Neuronal stem cell (in vitro differentiated cells): ENCODE measurements at places on chromosomes 11 and 22.
A peak's percentile ranks its signal among the peaks of the same experiment; 100 is the strongest.

DNA sequence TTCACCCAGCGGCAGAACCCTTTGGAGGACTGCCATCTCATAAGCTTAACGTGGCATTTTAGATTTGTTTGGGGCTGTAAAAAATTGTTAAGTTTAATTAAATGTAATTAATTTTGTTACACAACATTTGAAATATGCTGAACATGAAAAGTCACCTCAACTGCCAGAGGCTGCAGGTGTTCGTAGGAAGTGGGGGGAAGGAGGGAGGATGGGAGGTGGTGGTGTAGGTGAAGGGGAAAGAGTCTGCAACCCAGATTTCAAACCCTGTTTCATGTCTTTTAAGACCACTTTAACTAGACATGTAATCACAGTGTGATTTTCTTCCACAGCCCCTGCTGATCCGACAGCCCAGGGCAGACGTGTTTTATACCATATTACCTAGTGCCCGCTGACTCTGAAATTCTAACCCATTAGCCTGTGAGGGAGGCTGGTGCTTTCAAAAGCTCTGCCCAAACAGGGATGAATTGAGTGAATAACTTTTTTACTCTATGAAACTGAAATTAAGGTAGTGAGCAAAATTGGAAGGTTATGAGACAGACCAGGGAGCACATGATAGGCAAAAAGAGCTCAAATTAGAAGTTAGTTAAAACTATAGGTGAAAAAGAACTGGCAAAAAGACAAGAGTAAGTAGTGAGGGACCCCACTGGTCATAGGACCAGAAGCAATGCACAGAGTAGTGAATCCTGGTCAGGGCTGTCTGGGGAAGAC, 279.8 kb downstream of the DDX10 start:
- DNase-seq = no peak

DNA sequence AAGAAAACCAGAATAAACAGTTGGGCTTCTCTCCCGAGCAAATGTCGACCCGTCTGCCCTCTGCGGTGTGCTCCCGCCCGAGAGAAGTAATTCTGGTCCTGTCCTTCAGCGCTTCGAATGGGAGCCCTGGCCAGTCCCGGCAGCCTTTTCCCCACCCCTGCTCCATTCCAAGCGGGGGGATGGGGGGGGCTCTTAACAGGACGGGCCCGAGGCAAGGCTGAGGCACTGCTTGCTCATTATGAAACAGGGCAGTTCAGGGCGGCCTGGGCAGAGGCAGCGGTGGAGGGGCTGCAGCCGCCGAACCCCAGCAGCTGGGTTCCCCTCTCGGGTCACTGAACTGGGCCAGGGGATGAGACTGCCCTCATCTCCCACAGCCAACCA, 9.1 kb downstream of the BACE1-AS start:
- peak; percentile 51 for DNase-seq

DNA sequence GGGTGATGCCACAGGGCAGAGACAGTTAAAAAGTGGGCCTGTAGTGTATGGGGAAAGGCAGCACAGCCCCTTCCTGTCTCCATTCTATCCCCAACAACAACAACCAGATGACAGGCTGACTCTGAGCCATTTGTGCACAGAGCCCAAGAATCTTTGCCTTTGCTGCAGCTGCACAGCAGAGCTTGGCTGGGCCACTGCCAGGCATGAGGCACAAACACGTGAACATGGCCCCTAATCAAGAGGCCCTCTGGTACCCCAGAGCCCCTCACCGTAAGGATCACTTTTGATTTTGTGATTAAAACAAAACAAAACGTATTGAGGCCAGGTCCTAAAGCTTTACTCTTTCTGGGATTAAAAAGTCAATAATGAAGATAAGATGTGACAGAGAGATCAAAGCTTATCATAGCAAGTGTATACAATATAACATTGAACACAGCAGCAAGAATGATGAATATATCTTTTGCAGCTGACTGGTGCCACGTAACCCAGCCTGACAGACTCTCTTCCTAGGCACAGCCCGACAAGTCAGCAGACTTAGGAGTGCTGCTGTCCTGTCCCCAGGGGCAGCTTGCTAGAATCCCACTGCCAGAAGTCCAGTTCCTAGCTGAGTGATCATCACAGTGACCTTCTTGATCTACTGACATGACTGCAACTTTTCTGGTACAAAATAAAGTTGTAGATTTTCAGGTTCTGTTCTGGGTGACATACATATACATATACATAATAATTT, 117.8 kb downstream of the SERGEF start:
- DNase-seq = no peak

DNA sequence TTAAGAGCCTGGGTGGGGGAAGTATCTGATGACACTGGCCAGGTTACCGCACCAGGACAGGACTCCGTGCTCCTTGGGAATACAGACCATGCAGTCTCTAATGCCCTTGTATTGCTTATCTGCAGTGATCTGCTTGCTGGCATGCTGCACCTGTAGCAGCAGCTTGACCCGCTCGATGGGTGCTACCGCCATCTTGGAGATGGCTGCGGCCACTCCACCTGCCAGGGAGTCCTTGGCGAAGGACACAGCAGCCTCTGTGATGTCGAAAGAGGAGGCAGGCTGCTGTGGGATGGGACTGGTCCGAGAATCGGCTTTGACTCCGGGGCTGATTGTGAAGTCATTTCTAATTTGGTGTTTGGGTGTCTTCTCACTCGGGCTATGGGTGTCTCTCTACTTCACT, 3.1 kb downstream of the WBP2NL start:
- DNase-seq = no peak
